ENCODE measurements at places on chromosomes 1 and 21.

DNA sequence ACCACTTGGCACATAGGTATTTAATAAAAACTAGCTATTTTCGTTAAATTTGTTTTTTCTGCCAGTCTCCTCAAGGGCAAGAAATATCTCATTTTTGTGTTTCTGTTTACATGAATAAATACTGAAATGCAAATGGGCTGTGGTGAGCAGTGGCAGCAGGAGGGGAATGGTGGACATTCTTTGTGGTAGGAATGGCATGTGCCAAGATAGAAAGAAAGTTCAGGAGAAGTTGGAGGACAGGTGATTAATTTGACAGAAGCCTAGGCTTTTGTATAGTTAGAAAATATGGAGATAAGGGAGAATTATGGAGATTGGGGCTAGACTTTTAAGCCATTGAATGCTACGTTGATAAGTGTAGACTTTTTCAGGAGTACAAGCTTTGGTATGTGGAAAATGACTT, 8.6 kb downstream of the RAP1A start:
- DNase-seq: no peak

DNA sequence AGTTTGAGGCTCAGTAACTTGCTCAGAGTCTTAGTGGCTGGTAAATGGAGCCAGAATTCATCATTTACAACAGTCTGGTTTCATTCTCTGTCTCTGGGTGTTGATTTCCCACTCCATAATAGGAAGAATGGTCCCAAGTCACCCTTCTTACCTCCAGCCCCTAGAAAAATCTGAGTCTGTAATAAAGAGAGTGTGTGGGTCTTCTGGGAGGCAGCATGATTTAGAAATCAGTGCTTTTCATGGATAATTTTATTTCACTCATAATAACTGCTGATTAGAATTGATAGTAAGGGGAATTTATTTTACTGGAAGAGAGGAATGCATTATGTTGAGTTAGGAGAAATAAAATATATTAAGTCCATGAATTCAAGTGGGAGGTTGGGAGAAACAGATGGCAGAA, 2.1 kb downstream of the PLA2G2D start:
- DNase-seq: no peak

- DNase-seq: no peak
These were observed 6.7 kb downstream of the CNIH3 start for GRCh38 chr1:224622831-224623230.

DNA sequence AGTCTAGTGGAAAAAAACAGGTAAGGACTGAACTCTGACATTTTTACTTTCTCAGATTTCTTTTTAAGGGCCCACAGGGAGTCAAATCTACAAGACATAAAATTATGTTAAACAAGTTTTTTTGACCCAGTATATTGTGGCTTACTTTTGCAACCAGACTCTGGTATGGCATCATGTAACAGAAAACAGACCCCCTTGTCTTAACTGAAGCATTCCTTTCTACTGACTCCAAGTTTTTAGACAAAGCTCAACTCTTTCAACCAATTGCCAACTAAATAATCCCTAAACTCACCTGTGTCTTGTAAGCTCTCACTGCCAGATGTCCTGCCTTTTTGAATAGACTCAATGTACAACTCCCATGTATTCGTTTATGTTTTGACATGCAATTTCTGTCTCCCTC, 64.3 kb downstream of the FASLG start:
- DNase-seq: no peak

- DNase-seq: no peak
These were observed 86.5 kb upstream of the MACF1 start for GRCh38 chr1:39117899-39118450.

- DNase-seq: no peak
These were observed 142.5 kb downstream of the SYT2 start for GRCh38 chr1:202567738-202568137.

DNA sequence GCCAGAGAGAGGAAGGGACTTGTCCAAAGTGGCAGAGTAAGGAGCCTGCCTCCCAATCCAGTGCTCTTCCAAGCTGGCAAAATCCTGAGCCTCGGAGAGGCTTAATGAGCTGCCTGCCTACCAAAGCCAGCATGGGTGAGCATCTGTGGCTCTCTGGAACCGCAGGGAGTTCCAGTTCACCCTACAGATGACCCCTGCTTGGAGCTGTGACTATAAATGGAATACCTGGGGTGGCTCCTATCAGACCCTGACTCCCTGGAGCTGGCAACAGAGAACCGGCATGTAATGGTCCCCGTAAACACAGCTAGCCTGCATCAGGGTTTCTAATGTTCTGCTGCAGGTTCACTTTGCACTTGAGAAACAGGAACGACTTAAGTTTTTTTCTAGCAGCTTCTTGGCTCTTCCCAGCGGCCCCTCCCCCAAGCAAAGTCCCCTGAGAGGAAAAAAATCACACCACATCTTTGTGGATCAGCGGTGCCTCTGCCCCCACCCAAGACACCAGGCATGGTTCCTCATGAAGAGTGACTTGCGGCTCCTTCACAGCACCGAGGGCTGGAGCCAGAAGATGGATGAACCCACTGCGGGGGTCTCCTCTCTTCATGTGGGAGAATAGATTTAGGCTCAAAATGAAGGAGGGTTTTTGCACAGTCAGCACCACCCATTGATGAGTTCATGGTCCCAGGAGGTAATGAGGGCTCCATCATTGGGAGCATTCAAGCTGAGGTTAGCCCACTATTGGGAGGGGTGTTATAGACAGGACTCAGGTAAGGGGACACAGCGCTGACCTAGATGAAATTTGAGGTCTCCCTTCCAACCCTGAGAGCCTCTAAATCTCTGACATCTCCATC, 79.0 kb downstream of the SYT2 start:
- DNase-seq: no peak

DNA sequence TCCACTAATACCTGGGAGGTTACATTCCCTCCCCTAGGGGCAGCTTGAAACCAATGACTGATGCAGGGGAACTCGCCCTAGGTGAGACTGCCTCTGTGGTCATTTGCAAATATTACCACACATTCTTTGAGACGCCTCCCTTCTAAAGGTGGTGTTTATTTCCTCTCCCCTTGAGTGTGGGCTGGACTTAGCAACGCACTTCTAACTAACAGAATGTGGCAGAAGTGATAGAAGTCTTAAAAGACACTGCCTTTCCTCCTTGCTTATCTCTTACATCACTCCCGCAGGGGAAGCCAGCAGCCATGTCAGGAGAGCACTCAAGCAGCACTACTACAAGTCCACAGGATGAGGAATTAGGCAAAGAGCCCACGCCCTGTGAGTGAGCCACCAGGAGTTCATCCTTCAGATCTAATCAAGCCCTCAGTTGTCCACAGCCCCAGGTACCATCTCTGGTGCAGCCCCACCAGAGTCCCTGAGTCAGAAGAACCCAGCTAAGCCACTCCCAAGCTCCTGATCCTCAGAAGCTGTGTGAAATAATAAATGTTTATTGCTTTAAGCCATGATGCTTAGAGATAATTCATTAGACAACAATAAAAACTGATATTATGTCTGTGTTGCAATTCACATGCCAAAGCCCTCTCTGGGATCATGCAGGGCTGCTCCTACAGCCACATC, 14.8 kb upstream of the MATN1 start:
- DNase-seq: no peak

GRCh38 chr1:85323770-85324169, 47.3 kb upstream of the BCL10 start:
- no peak for DNase-seq

DNA sequence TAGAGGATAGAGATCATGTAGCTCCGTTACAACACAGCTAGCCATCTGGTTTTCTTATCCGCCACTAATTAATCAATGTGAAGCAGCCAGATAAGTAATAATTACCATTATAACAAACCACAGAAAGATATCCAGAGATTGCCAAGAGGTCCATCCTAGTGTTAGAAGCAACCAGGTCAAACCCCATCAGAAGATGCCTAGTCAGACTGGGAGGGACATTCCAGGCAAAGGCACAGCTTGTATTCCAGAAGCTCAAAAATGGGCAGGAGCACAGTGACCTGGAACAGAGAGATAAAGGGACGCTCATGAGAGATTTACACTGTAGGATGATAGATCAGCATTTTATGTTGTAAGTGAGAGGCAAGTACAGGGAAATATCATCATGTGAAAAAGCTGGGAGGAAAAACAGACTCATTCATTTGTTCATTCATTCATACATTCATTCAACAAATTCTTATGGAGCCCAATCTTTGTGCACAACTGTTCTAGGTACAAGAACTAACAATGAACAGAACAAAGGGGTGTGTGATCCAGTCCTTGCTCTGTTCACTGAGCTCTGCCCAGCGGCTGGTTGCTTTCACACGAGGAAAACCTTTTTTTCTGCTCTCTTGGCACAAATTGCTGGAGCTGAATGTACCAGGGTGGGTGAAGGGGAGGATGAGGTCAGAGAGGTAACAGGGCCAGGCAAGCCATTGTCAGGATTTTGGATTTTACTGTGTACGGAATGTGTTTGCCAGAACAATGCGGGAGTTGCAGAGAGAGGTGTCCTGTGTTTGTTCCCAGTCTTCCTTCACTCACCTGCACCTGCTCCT, 240.8 kb upstream of the FGGY start:
- DNase-seq: no peak

Data from Panc1 (cell line).